Fibroblast of skin of right biceps (primary cell): ENCODE measurements at places on chromosomes 11 and 22.

- DNase-seq = no peak
Measured at GRCh38 chr11:72613977-72614376, 60.2 kb downstream of the PDE2A start.

- no peak for DNase-seq
Measured at GRCh38 chr11:69545976-69546617, 64.6 kb downstream of the LINC01488 start.

- DNase-seq = peak; percentile 36
Measured at GRCh38 chr11:28559492-28559891, 451.3 kb downstream of the METTL15 start.

GRCh38 chr11:30916764-30917163 is 330.6 kb upstream of the MPPED2 start:
- no peak for DNase-seq

DNA sequence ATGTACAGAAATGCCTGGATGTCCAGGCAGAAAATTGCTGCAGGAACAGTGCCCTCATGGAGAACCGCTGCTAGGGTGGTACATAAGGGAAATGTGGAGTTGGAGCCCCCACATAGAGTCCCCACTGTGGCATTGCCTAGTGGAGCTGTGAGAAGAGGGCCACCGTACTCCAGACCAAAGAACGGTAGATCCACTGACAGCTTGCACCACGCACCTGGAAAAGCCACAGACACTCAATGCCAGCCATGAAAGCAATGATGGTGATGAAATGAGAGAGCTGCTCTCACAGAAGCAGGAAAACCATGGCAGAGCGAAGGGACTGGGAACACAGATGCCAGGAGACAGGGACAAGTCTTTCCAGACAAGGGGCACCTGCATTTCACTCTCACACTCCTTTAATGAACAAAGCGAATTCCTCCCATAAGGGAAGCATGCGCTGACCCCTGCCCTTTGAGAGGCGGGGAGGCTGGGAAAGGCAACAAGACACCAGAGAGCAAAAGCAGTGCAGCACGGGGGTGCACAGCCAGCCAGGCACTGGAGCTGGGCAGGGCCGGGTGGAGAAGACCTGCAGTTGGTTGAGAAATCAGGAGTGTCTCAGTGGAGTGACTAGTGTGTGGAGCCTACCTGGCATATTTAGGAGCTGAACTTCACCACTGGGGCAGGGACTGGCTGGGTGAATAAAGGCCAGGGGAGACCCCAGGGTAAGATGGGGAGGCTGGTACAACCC is 1025.2 kb downstream of the TBC1D22A start:
- no peak for DNase-seq
